Stimulated activated CD4-positive, alpha-beta T cell treated with anti-CD3 and anti-CD28 coated beads, TNF-alpha, amount 100 ng/mL, for 1 hour (primary cell): ENCODE measurements at places on chromosomes 1 and 21.

- no peak for DNase-seq
Measured at GRCh38 chr1:236514703-236515442, 8.9 kb upstream of the LGALS8 start.

DNA sequence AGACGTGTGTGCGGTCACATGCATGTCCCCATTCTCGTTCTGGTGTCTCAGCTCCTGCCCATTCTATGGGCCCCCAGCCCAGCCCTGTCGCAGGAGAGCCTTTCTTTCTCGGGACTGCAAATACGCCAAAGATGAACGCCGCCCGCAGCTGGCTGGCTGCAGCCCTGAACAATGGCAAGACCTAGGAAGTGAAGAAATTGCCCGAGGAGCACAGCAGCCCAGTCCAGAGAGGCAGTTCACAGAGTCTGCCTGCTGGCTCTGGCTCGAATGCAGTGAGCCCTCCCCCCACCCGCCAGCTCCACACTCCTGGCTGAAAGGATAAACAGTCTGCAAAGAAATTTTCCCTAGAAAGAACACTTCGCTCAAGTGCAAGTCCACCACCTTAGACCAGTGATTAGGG, 23.3 kb downstream of the PAX7 start:
- no peak for DNase-seq

DNA sequence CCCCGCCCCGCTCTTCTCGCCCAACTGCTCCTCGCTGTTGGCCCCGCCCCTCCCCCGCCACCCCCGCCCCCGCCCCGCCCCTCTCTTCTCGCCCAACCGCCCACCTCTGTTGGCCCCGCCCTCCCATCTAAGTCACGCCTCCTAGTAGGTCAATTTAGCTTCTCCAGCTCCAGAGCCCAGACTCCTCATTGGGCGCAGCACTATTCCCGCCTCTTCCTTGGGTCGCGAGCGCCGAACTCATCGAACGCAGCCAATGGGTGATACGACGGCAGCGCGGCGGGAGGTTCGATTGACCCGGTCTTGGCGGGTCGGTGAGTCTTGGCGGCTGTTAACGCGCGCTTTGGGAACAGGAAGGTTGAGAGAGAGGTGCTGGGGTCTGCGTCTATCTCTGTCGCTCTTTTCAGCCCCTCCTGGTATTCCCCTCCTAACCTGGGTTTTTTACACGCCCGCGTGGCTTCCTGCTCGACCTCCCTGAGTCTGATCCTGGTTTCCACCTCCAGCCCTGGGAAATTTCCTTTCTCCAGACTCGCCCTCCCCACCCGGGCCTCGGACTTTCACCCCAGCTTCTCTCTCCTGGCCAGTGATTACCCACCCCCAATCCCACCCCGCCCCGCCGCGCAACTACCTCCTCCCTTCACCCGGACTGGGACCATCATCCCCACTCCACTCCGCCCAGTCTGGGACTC, at the start of gene RAD54L:
Gene RAD54L (plus strand): TSS at position 328 of the 686 bp plus-strand sequence. CDS start 643 bp downstream, outside the sequence.
- peak; percentile 90 for DNase-seq

DNA sequence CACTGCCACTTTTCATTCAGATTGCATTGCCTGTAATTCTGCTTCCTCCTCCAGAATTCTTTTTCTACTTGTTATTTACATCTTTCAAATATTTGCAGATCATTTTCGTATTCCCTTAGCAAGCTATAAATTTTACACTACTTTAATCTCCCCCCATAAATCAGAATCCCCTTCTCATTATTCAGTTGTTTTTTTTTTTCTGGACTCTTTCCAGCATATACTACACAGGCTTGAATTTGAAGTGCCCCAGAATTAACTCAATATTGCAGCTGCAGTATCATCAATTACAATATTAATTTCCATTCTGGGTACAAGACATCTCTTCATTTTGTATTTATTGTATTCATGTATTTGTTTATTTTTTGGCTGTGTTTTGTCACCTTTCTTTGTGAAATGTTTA, 1494.3 kb downstream of the AMY1C start:
- DNase-seq: no peak

GRCh38 chr1:103058391-103058790, 49.9 kb downstream of the COL11A1 start:
- DNase-seq: no peak

DNA sequence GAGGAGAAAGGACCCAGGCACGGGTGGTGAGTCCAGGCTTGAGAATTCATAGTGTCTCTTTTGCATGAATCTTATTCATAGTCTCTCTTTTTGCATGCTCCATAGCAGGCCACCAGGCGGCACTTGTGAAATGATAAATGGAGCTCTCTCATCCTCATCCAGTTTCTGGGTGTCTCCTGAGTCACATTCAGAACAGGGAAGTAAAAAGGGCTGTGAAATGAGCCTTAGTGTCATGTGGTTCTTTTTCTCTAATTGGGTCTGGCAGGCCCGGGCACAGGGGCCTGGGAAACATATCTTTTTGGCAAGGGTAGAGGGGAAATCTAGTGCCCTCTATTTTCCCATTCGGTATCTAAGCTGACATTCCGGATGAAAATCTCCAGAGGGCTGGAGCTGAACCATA, 19.1 kb upstream of the NCF2 start:
- DNase-seq: no peak
